Prostate gland (tissue), 2 donors: ENCODE measurements at places on chromosomes 5 and 9. TPM values are rescaled to one million over a fixed set of nuclear protein-coding genes. Genes with fewer than 3 reads are reported as not detected.

Gene PHYHD1
- 36.4 TPM for total RNA-seq

Gene ATP6V0E1
- 232 TPM for total RNA-seq

Gene GABRB2
- 1.1 TPM for total RNA-seq

Gene BNC2
- total RNA-seq: 37.2 TPM

Gene MAST4
- total RNA-seq: 45.7 TPM

Gene PCDHGB3
- 7.7 TPM for total RNA-seq

DNA sequence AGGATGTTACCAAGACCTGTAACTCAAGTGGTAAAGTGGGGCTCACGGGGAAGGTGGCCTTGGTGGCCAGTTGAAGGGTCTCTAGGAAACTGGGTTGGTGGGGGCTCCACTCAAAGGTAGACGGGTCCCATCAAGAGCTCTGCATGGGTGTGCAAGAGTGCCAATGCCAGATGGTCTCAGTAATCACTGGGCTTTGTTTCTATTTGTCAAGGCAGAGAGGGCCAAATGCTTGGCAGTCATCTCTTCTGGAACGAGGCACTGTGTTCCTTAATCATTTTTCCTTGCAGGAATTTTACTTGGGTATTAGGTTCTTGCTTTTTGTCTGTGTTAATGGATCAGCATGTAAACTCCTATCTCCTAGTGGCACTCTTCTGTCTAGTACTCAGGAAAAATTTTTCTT lies 220.8 kb downstream of the DIRAS2 start:
- DNase-seq: no peak

DNA sequence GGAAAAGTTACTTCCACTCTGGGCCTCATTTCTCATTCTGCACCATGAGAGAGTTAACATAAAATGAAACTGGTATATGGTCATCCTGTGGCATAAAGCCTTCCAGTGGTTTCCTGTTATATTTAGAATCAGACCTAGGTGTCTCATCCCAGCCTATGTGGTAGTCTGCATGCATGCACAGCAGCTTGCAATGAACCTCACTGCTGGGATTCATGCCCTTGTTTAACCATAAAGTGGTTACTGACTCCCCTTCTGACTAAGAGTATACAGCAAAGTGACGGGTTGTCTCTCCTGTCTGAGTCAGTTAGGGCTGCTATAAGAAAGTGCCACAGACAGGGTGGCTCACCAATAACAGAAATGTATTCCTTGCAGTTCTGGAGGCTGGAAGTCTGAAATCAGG lies 14.7 kb upstream of the TDRD7 start:
- DNase-seq: no peak

DNA sequence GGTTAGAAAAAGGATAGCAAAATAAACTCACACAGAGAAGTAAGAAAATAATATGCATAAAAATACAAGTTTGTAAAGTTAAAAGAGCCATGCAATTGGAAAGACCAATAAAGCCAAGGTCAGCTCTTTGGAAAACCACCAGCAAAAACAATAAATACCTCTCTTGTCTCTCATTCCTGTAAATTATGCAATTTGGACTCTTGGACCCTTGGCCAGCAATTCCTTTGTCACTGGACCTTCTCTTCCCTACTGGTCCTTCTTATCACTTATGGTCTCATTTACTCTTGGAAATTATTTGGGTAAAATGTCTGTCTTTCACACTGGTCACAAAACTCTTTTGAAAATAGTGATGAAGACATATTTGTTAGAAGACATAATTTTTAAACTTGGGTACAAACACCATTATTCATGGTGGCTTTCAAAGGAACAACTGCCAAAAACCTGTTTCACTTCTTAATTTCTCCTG lies 379.5 kb downstream of the TMEM232 start:
- DNase-seq: no peak

- DNase-seq: no peak
Measured at GRCh38 chr9:79512251-79512650, 59.5 kb upstream of the TLE4 start.

DNA sequence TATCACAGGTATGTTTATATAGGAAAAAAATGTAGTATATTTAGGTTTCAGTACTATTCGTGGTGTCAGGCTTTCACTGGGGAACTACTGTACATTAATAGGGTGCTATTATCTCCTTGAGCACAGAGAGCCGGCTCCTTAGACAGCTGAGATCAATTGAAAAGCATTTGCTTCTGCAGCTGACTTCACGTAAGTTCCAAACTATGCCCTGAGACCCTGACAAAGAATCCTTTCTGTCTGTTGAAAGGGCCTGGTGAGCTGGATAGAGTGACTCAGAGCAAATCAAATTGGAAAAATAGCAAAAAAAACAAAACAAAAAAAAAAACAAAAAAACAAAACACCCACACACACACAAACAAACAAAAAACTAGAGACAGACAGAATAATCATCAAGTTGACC lies 652.0 kb downstream of the MTRR start:
- DNase-seq: no peak

DNA sequence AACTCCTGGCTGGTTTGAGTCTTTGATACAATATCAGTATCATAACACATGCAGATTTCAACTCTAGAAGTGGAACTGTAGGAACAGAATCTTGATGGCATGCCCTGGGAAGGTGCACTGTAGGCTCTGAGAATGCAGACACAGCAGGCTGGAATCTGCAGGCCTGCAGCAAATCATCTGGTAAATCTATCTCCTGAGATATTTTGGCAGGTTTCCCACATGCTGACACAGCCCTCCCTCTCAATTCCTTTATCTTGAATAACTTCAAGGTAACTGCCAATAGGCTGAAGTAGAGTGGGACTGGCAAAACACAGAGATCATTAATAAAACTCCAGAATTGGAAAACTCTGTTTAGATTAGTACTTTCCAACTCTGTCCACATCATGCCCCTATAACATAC lies 177.8 kb upstream of the PCSK5 start:
- DNase-seq: no peak

DNA sequence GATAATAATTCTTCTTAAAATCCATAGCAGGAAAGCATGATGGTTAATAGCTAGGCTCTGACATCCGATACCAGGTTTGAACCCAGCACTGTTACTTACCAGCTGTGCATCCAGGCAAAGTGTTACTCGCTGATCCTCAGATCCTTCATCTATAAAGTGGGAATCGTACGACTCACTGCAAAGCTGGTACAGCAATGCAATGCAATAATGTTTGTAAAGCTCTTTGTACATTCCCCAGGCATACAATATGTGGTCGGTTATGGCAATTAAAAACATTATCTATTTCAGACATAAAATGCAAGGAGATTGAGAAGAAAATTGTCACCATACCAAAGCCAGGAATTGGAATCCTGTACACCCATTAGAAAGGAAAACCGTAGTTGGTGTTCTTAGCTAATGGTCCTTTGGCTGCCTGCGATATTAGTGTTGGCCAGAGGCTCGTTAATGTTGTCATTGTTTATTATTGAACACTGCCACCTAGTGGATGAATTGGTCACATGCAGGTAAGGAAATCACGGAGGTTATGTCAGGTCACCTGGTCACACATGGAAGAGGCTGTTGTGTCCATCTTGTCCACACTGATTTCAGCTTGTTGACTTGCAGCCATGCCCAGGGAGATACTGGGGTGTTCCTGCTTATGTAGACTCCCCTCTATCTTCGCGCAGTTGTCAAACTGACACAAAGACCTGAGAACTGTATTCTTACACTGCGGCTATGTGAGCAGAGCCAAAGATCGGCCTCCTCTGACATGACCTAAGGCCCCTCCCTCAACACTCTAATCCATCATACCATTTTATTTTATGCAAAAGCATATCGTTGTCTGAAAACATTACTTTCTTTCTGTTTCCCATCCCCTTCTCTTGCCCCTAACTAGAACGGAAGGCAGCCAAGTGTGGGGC lies 87.5 kb upstream of the PPP2R2B start:
- DNase-seq: peak; percentile 68

- DNase-seq: no peak
Measured at GRCh38 chr9:77789891-77790290, 141.8 kb upstream of the GNA14 start.

GRCh38 chr5:141560725-141561483 lies 57.9 kb downstream of the DIAPH1 start:
- DNase-seq: peak; percentile 86

GRCh38 chr9:75454043-75454442 lies 365.7 kb downstream of the OSTF1 start:
- no peak for DNase-seq

GRCh38 chr5:9524941-9525340 lies 20.9 kb downstream of the SEMA5A start:
- DNase-seq: no peak

- no peak for DNase-seq
Measured at GRCh38 chr9:118000581-118000980, 296.4 kb downstream of the TLR4 start.

DNA sequence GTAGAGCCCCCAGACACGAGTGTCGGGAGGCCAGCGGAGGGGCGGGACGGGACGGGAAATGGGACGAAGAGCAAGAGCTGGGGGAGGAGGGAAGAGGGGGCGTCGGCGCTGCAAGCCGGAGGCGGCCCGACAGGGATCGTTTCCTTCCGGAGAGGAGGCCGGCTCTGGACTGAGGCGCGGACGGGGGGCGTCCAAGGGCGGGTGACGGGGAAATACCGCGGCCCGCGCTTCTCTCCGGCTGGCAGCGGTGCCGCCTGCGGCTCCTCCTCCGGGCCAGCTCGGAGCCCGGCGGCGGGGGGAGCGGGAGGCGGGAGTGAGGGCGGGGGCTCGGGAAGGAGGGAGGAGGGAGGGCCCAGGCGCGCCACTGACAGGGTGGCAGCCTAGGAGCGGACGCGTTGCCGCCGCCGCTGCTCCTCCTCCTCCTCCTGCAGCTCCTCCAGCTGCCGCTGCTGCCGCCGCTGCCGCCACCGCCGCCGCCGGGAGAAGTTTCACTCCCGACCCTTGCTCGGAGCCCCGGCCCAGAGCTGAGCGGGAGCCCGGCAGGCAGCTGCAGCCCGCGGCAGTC lies at the start of gene CHSY3:
CHSY3 (plus strand) TSS at position 364 of the 565 bp plus-strand sequence.
- peak; percentile 78 for DNase-seq

GRCh38 chr9:107174441-107174840 lies 108.6 kb upstream of the RAD23B start:
- no peak for DNase-seq

DNA sequence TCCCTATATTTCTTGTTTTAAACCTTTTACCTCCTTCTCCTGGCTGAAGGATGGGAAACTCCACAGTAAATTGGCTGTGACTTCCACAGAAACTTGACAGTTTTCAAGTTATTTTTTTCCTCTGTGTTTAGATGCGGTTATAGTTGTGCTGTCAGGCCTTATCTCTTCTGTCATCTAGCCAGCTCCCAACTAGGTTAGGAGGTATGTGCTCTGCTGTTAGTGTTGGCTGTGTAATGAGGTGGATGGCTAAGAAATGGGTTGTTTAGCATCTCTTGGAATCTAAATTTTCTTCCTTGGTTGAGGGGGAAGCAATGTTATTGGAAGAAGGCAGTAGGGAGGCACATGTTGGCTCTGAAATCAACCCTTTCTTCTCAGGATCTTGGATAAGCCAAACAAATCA lies 149.9 kb upstream of the RUSC2 start:
- no peak for DNase-seq

GRCh38 chr5:67093279-67093678 lies 103.3 kb downstream of the CD180 start:
- no peak for DNase-seq

DNA sequence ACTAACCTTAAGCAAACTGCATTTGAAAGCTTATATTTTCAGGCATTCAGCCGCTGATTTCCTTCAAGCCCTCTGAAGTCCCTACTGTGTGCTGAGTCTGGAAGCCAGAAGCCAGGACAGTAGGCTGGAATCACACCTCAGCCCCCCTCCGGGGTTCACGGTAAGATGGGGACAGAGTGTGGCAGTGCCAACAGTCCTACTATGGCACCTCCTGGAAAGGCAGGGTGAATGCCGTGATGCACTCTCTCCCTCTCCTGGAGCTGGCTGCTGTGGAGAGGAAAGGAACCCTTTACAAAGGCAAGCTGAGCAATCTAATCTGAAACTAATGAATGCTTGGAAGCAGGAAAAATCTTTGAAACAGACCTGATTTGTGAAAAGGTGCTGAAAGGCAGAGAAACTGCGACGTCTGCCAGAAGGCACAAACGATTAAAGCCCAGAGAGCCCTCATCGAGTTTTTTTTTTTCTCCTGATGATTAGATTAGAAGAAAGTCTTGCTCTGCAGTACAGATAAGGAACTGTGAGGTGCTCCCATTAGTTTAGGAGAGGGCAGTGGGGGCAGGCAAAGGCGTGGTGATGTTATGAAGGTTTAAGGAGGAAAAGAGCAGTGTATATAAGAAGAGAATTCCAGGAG lies 21.0 kb downstream of the ANKH start:
- DNase-seq: no peak

DNA sequence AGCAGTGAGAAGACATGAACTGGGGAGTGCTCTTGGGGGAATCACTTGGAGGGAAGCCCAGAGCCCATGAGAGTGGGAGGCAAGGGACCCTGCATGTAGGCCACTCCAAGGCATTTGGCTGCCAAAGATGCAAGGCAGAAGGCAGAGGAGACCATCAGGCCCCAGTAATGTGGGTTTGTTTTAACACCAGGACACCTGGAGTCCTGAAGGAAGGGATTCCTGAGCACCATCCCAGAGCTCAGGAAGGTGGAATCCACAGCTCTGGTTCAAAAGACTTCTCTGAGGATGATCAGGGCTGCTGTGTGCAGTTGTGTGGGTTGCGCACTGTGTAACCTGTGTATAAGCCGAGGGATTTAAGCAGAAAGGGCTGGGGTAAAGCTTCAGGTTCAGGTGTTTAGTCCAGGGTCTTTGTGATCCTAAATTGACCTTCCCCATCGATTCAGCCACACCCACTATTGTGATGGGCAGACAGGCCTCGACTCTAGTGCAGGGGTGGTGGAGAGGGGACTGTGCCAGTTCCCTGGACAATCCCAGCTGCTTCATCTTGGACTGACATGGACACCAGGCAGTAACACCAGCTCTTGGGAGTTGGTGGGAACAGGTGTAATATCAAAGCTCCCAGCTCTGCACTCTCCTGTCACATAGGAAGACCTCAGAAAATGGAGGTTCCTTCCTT lies 11.0 kb downstream of the B4GALT7 start:
- no peak for DNase-seq
